ENCODE measurements at places on chromosomes 12 and 14. TPM values are rescaled to one million over a fixed set of nuclear protein-coding genes. Genes with fewer than 3 reads are reported as not detected.
A peak's percentile ranks its signal among the peaks of the same experiment; 100 is the strongest.

- peak; percentile 19 for DNase-seq
Observed at GRCh38 chr14:87405563-87405962, 587.4 kb downstream of the GALC start.

- no peak for DNase-seq
Observed at GRCh38 chr14:87632796-87633195, 360.2 kb downstream of the GALC start.

- no peak for DNase-seq
Observed at GRCh38 chr12:90090929-90091651, 382.5 kb upstream of the ATP2B1 start.

DNA sequence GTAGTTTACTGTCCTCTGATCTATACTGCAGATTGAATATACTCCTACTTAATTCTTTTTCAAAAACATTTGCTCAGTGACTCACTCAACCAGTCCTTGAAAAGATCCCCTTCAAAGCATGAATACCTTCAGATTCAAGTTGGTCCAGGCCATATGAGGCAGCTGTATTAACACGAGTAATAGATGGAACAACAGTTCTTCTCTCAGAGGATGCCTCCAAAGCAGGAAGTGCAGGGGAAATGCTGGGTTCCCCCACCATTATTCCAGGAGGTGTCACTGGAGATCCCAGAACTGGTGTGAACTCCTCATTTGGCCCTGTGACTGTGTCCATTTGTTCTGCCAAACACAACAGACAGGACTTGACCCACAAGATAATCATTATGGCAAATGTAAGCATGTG lies 20.6 kb downstream of the ARMH4 start:
- no peak for DNase-seq

DNA sequence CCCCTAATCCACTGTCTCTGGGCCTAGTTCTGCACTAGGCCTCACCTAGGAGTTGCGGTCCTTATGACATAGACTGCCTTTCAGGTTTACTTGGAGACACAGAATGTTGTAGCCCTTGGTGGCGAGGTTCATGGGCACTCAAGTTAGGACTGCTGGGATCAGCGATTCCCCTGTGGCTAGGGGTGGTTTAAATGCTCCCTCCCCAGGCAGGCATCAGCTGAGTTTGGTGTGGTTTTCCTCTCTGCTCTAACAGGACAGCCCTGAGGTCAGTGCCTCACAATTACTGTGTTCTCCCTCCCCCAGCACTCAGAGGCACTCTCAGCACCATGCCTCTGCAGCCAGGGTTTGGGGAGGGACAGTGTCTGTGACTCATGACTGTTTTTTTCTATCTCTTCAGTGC lies 22.2 kb upstream of the RDH16 start:
- DNase-seq, result no peak

RHEBL1 gene
- 2.2 TPM for polyA plus RNA-seq

GTF2A1 gene
- polyA plus RNA-seq, result 40.2 TPM

MSRB3 gene
- 23.8 TPM for polyA plus RNA-seq

B4GALNT1 gene
- polyA plus RNA-seq, result 0.84 TPM
